ENCODE measurements at places on chromosomes 5 and 9. TPM values are rescaled to one million over a fixed set of nuclear protein-coding genes. Genes with fewer than 3 reads are reported as not detected.

Gene MLANA
- not detected for total RNA-seq

Gene ZDHHC11
- 15.9 TPM for total RNA-seq

Gene LHX3
- total RNA-seq = 0.13 TPM

Gene SELENOP
- total RNA-seq = 0.49 TPM

Gene BTNL9
- total RNA-seq = 1.0 TPM

Gene SPATA31E1
- total RNA-seq = not detected

Gene SLC6A19
- 0.08 TPM for total RNA-seq

Gene DAP
- total RNA-seq = 62.1 TPM

Gene PDE4D
- total RNA-seq = 38.7 TPM

Gene IFNA2
- total RNA-seq = not detected

Gene ZFP2
- total RNA-seq = not detected

Gene TRIP13
- 63.4 TPM for total RNA-seq

Gene PTPN3
- 16.0 TPM for total RNA-seq

Gene PCDHB2
- total RNA-seq = 4.1 TPM

Gene DNAJC21
- 21.2 TPM for total RNA-seq

Gene TMEM232
- total RNA-seq = not detected

Gene C9orf57
- total RNA-seq = not detected

Gene RANBP17
- total RNA-seq = 2.9 TPM

Gene CCNJL
- total RNA-seq = 12.3 TPM

Gene RNF183
- total RNA-seq = not detected

Gene ARHGEF37
- 1.3 TPM for total RNA-seq

Gene SMIM3
- 7.7 TPM for total RNA-seq

Gene PCDHAC2
- 4.4 TPM for total RNA-seq

Gene NDUFAF2
- total RNA-seq = 72.4 TPM

Gene SLC36A3
- not detected for total RNA-seq

Gene BTNL8
- not detected for total RNA-seq

Gene SOHLH1
- total RNA-seq = not detected

Gene OCLN
- 11.5 TPM for total RNA-seq

Gene CA9
- 5.0 TPM for total RNA-seq

Gene TAF11L5
- not detected for total RNA-seq

Gene EIF4EBP3
- 1.5 TPM for total RNA-seq

Gene TYRP1
- total RNA-seq = not detected

Gene PCDHGA4
- 0.08 TPM for total RNA-seq

Gene IFNA21
- not detected for total RNA-seq

Gene TAF11L2
- total RNA-seq = not detected

All from A549 treated with GW870086 at 1 μM for 4 hours (cell line).